Smooth muscle cell of trachea (primary cell): ENCODE measurements at places on chromosomes 2 and 18. TPM values are rescaled to one million over a fixed set of nuclear protein-coding genes. Genes with fewer than 3 reads are reported as not detected.

COBLL1 gene
- total RNA-seq: 5.8 and 6.5 TPM in 2 replicates

DUSP19 gene
- 3.5 TPM in 2 replicates for total RNA-seq

RGPD4 gene
- total RNA-seq: not detected in 2 replicates

PIEZO2 gene
- total RNA-seq: 0.87 and 3.0 TPM in 2 replicates

YWHAQ gene
- total RNA-seq: 382 and 579 TPM in 2 replicates

ATP6V1B1 gene
- total RNA-seq: 0.58 and 1.7 TPM in 2 replicates

GCG gene
- not detected in 2 replicates for total RNA-seq

HOXD9 gene
- 0.17 TPM in 1 of 2 replicates, not detected in the other for total RNA-seq

DUSP2 gene
- 0.15 and 2.0 TPM in 2 replicates for total RNA-seq

SPHKAP gene
- total RNA-seq: under 0.01 TPM in 1 of 2 replicates, not detected in the other

SKA1 gene
- total RNA-seq: 1.5 and 15.6 TPM in 2 replicates

MEIS1 gene
- total RNA-seq: 106 and 127 TPM in 2 replicates

SNRPD1 gene
- 5.0 and 14.7 TPM in 2 replicates for total RNA-seq

FHOD3 gene
- 18.8 and 22.3 TPM in 2 replicates for total RNA-seq

HOXD12 gene
- total RNA-seq: not detected in 2 replicates

TCF23 gene
- total RNA-seq: not detected in 2 replicates

PEX13 gene
- total RNA-seq: 26.0 and 32.4 TPM in 2 replicates

OR6B2 gene
- 0.17 TPM in 1 of 2 replicates, not detected in the other for total RNA-seq

SCTR gene
- total RNA-seq: not detected in 2 replicates

KATNAL2 gene
- total RNA-seq: 6.7 and 9.6 TPM in 2 replicates

SCYGR4 gene
- not detected in 2 replicates for total RNA-seq

RAB6C gene
- total RNA-seq: not detected in 2 replicates

SPATA3 gene
- total RNA-seq: not detected in 2 replicates

DSC1 gene
- not detected in 2 replicates for total RNA-seq
